ENCODE measurements at places on chromosomes 3 and 15.
A peak's percentile ranks its signal among the peaks of the same experiment; 100 is the strongest.

- DNase-seq, result peak; percentile 76
Measured at GRCh38 chr3:12750658-12751071, 8.4 kb downstream of the TMEM40 start.

DNA sequence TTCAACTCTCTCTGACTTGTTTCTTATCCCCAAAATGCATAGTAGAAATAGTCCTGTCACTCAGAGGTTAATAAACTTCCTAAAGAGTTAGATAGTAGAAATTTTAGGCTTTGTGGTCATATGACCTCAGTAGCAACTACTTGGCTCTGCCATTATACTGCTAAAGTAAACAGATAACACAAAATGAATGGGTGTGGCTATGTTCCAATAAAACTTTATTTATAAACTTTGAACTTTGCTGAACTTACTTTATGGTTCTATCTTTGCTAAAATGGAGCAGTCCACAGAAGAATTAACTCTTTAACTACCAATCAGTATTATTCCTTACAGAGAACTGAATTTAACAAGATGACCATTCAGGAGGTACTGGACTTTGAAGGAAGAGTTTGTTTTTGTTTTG lies 393.6 kb upstream of the CDIN1 start:
- no peak for DNase-seq

DNA sequence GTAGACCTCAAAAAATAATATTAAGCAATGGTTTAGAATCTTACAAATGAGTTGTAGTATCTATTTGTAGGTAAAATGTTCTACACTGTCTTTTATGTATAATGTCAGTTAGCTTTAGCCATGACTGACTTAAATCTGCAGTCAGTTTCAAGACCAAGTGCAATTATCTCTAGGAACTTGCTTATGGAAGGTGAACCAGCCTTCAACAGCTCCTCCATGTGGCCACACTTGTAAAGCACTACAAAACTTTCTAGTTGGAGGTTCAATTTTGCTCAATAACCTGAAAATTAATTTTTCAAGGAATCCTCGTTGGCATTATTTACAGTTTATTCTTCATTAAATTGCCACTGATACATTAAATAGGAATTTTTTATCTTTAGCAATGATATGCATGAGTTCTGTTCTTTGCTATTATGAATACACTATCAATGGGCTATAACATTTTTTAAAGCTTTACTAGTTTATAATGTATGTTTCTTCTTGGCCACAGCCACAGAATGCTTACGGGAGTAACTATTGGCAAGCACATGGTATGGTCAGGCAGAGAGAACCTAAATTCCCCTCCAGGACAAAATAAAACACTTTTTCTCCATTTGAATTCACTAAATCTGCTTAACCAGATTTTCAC lies 315.3 kb upstream of the UBE2E2 start:
- DNase-seq, result peak; percentile 12

- no peak for DNase-seq
Measured at GRCh38 chr3:69491975-69492374, 106.1 kb upstream of the FRMD4B start.

- no peak for DNase-seq
Measured at GRCh38 chr3:65170390-65171042, 482.7 kb upstream of the ADAMTS9 start.

DNA sequence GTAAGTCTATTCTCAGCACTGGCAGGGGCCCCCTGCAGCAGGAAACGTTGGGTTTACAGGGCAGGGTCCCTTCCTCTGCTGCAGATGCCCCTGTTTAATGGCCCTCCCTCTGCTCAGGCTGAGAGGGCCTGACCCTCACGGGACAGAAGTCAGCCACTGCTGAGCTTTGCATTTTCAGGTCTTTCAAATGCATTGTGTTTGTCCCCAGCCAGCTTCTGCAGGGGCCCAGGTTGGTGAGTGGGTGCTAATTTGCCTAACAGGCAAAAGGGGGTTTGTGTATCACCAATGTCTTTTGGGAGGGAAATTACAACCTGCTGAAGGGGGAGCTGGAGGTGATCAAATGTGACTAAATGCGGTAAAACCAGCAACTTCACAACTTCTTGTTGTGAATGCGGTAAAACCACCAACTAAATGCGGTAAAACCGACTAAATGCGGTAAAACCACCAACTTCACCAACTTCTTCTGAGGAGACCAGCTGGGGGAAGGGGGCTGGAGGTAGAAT lies 44.8 kb upstream of the UBE2E1 start:
- peak; percentile 70 for DNase-seq

- DNase-seq, result no peak
Measured at GRCh38 chr3:140165781-140166180, 230.8 kb downstream of the CLSTN2 start.

GRCh38 chr3:122931636-122932035 lies 95.9 kb downstream of the SEMA5B start:
- DNase-seq, result no peak

All from MV-4-11 (cell line).